ENCODE measurements at places on chromosomes 1 and 21. TPM values are rescaled to one million over a fixed set of nuclear protein-coding genes. Genes with fewer than 3 reads are reported as not detected.
A peak's percentile ranks its signal among the peaks of the same experiment; 100 is the strongest.

DNA sequence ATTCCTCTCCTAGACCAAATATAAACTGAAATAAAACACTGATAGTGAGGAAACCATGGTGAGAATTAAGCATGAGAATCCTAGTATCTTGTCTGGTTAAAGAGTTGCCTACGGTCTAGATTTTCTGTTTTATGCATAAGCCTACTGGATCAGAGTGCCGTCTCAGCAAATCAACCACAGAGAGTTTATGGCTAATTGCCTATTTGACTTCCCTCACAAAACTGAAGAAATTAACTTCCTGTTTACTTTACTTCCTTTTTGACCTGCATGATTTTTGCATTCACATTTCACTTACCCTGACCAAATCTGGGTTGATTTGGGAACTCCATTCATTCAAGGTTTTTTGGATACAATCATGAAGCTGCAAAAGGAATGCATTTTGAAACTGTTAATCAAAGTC lies 5.0 kb downstream of the GCLM start:
- peaks cover 25% of the 10 kb centered on the region for H3K4me1 ChIP-seq
- DNase-seq = no peak
- H3K36me3 ChIP-seq = no peaks in the 10 kb centered on the region
- no peak overlapping the region for H3K4me3 ChIP-seq
- H3K27ac ChIP-seq = peak overlapping the region; percentile 60

DNA sequence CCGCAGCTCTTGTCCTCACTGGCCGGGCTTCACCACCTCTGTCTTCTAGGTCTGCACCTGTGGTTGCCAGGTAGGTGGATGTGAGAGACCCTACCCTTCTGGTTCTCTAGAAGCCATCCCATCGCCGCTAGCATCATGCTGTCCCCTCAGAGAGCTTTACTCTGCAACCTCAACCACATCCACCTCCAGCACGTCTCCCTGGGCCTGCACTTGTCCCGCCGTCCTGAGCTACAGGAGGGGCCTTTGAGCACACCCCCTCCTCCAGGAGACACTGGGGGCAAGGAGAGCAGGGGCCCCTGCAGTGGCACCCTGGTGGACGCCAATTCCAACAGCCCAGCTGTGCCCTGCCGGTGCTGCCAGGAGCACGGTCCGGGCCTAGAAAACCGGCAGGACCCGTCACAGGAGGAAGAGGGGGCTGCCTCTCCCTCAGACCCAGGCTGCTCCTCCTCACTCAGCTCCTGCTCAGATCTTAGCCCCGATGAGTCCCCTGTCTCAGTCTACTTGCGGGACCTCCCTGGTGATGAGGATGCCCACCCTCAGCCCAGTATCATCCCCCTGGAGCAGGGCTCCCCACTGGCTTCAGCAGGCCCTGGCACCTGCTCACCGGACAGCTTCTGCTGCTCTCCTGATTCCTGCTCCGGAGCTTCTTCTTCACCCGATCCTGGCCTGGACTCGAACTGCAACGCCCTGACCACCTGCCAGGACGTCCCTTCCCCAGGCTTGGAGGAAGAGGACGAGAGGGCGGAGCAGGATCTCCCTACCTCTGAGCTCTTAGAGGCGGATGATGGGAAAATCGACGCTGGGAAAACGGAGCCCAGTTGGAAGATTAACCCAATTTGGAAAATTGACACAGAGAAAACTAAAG lies 1.2 kb downstream of the RUSC1 start:
- peak overlapping the region; percentile 100 for H3K27ac ChIP-seq
- H3K27me3 ChIP-seq = no peaks in the 10 kb centered on the region
- H3K4me3 ChIP-seq = peak overlapping the region; percentile 90
- no peaks in the 10 kb centered on the region for H3K36me3 ChIP-seq
- H3K4me1 ChIP-seq = peaks cover 39% of the 10 kb centered on the region

DNA sequence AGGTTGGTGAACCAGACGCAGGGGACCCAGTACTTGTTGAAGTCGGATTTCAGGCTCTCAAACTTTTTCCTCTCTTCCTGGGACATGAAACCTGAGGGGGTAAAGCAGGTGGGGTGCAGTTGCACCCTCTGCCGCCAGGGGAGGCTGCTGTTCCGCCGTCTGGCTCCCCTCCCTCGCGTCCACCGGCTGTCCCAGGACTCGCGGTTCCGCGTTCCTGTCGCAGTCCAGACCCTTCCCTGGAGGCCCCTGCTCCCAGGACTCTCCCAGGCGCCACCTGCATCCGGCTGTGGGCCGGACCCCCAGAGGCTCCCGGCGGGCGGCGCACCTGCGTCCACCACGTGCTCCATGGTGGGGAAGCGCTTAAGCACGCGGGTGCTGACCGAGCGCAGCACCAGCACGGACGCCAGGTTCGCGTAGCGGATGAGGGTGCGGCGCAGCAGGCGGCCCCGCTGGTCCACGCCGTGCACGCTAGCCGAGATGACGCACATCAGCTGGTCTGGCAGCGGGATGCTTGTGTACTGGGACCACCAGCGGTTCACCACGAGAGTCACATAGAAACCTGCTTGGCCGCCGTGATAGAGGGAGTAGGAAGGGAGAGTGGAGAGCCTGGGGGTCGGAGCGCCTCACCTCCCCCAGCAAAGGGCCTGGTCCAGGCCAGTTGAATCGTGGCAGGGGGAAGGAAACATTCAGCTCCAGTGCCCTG lies 1.7 kb downstream of the BEST4 start:
- H3K27me3 ChIP-seq = no peaks in the 10 kb centered on the region
- DNase-seq = peak; percentile 84
- peaks cover 26% of the 10 kb centered on the region for H3K4me1 ChIP-seq
- H3K4me3 ChIP-seq = peak overlapping the region; percentile 63
- peak overlapping the region; percentile 72 for H3K27ac ChIP-seq
- H3K36me3 ChIP-seq = no peaks in the 10 kb centered on the region

DNA sequence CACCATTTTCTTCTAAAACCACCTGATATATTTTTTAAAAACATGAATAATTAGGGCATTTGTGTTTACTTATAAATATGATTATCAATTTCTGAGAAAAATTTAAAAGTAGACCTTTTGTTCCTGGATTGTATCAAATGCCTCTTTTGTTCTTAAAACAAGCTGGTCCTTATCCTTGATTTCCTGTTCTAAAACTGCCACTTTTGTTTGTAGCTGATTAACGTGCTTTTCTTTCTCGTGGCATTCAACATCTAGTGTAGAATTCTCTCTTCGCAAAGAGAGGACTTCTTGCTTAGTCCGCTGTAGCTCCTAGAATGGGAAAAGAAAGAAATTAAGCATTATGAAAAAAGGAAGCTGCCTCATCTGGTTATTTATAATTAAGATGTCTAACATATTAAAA lies 25.0 kb downstream of the SASS6 start:
- H3K27ac ChIP-seq = no peak overlapping the region
- H3K4me1 ChIP-seq = no peaks in the 10 kb centered on the region
- H3K27me3 ChIP-seq = no peaks in the 10 kb centered on the region
- no peaks in the 10 kb centered on the region for H3K36me3 ChIP-seq

EXTL1 gene
- 0.41 TPM for total RNA-seq

KIFAP3 gene
- total RNA-seq = 29.4 TPM

PGLYRP3 gene
- not detected for total RNA-seq

Data from transverse colon (tissue), 4 donors.